ENCODE measurements at places on chromosomes 6 and 20.

GRCh38 chr20:61436667-61437279, 184.7 kb downstream of the CDH4 start:
- DNase-seq, result peak; percentile 52

DNA sequence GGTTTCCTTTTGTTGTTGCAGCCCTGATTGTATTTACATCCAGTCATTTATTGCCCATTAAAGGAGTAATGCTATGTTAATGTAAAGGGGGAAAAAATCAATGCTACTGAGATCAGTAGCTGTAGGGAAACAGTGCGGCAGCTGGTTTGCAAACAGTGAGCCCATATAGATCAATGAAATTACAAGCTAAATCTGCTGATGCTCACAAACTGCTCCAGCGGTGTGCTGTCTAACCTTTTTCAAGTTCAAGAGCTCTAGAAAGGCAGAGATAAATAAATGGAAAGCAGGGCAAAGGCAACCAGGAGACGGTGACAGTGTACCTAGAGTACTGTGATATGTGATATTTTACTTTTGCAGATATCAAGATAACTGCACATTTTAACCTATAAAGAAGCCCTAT, 449.0 kb upstream of the MMS22L start:
- no peak for DNase-seq

DNA sequence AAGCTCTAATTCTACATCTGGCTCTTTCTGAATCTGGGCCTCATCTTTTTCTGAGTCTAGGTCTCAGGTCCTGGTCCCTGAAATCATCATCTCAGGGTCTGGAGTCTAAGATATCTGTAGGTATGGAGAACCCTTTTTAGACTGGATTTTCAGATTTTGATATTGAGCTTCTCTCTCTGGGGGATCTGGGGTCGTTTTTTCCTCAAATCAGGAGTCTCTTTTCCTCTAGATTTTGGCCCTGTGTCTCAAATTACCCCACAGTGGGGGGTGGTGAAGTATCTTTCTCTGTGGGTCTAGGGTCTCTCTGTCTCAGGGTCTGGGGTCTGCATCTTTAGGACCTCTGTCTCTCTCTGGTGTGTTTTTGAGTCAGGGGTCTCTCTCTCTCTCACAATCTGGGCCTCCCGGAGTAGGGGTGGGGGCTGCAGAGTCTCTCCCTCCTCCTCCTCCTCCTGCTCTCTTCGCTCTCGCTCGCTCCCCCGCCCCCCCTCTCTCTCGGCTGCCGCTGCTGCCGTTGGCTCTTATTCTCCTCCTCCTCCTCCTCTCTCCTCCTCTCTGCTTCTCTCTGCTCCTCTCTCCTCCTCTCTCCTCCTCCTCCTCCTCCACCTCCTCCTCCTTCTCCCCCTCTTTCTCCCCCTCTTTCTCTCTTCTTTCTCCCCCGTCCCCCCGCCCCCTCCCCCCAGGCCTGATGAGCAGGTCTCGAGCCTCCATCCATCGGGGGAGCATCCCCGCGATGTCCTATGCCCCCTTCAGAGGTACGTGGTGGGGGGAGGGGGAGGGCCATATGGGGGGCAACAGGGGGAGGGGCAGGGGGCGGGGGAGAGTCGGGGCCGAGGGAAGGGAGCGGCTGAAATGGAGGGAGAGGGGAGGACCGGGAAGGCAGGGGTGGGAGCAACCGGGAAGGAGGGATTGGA, at the start of gene SYNGAP1:
Gene SYNGAP1, plus strand, starts transcription at position 486 of the 911 bp plus-strand sequence. Its CDS starts 200 bp downstream, at position 686.
- DNase-seq, result peak; percentile 88

DNA sequence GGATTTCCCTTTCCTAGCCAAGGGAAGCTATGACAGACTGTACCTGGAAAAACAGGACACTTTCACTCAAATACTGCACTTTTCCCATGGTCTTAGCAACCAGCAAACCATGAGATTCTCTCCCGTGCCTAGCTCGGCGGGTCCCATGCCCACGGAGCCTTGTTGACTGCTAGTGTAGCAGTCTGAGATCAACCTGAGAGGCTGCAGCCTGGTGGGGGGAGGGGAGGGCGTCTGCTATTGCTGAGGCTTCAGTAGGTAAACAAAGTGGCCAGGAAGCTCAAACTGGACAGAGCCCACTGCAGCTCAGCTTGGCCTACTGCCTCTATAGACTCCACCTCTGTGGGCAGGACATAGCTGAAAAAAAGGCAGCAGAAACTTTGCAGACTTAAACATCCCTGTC, 61.8 kb downstream of the EPM2A start:
- no peak for DNase-seq

- DNase-seq, result no peak
Measured at GRCh38 chr20:24954151-24954550, 5.1 kb downstream of the CST7 start.

GRCh38 chr6:105259913-105260889, 80.4 kb upstream of the POPDC3 start:
- DNase-seq, result no peak

DNA sequence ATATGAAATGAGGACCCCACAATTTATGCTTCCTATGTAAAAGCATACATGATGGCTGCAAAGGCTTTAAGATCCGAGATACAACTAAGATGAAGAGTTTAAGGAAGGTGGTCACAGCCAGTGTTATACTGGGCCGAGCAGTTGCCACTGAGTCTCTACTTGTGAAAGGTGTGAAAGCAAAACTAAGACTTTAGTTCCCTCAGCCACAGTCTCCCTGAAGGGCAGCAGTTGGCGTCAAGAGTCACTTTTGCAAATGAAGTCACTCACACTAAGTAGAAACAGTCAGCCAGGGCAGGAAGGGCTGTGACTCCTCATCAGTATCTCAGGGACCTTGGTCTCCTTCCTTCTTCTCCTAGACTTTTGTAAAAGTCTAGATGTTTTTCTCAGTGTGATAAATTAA, 191.6 kb upstream of the MCHR2 start:
- DNase-seq, result no peak

DNA sequence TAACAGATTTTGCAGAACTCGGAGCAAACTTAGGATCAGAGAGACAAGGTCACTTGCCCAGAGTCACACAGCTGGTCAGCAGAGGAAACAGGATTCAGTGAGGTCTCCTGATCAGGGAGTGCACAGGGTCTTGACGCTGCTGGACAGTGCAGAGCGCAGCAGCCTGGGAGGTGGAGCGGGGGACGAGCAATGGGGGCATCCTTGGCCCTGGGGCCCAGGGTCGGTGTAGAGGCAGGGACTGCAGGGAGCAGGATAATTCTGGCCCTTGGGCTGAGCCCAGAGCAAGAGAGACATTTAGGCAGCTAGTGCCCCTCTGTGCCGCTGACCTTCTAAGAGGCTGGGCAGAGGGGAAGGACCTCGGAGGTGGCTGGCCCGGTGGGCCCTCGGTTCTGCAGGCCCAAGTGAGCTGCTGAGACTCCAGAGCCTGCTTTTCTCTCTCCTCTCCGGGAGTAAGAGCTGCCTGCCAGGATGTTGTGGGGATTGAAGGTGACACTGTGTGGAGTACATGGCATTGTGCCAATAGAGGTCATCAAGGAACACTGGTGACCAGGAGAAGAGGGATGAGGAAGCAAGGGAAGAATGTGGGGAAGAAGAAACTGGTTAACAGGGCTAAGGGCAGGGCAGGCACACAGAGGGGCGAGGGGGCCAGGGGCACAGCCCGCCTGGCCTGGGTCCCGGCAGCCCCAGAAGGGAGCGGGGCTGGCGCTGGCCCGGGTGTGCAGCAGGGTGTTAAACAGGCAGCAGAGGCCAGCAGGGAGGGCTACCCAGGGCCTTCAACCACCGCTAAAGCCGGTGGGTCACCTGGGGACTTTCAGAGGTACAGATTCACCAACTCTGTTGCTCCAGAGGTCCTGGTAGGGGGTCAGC, 122.0 kb downstream of the AGPAT4 start:
- DNase-seq, result peak; percentile 34

DNA sequence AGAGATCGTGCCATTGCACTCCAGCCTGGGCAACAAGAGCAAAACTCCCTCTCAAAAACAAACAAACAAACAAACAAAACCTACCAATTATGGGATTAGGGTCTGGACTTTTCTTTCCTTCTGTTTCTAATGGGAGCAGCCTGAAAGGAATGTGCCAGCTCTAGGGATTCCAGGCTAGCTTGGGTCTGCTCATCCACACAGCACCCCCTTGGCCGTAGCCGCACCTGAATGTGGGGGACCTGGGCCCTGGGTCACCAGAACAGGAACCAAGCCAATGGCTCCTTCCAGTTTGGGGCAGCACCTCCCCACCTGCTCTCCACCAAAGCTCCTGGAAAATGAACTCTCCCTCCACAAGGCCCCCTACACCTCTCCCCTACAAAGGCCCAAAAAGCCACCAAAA, 6.7 kb downstream of the CTSZ start:
- DNase-seq, result no peak

DNA sequence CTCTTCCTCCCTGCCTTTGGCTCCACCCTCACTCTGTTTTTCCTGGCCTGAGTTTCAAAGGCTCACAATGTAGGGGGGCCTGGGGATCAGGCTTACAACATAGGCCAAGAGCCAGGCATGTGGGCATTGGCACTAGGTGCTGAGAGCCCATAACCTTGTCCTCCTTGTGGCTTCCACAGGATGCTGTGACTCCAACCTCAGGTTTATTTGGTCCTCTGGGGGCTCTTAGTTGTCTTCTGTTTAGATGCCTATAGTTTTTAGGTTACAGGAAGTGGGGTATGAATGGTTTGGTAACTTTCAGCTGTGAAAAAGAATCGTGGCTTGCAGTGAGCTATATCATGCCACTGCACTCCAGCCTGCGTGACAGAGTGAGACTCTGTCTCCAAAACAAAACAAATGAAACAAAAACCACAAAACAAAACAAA, 25.6 kb downstream of the MMP24 start:
- no peak for DNase-seq

GRCh38 chr20:21496452-21496851, 17.4 kb downstream of the NKX2-2 start:
- no peak for DNase-seq

GRCh38 chr20:46545077-46545826, 5.2 kb downstream of the OCSTAMP start:
- no peak for DNase-seq

- no peak for DNase-seq
Measured at GRCh38 chr20:44610313-44610962, 28.1 kb downstream of the PKIG start.

DNA sequence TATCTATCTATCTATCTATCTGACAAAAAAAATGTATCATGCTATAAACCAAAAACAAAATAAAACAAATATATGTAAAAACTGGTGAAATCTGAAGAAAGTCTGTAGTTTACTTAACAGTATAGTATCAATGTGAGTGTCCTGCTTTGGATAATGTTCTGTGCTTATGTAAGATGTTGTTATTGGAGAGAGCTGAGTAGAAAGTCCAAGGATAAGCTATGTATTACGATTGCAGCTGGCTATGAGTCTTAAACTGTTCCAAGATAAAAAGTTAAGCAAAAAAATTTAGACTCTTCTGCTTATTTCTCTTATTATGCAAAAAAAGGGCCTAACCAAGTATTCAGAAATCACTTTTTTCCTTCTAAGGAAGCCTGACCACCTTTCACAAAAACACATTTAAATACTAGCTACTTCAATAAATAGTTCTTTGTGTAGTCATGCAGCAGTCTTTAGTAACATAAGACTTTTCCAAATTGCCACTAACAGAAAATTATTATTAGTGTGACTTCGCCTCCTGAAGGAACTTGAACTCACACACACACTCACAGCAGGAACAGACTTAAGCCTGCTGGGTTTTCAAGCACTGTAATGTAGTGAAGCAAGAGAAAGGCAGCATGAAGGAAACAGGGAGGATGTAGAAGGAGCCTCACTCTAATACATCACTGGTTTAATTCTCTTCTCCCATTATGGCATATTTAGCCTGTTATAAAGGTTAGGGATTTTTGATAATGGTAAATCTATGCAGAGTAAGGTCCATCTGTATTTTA, 265.8 kb upstream of the GJE1 start:
- DNase-seq, result no peak

- no peak for DNase-seq
Measured at GRCh38 chr6:169208011-169208410, 45.6 kb downstream of the THBS2 start.

DNA sequence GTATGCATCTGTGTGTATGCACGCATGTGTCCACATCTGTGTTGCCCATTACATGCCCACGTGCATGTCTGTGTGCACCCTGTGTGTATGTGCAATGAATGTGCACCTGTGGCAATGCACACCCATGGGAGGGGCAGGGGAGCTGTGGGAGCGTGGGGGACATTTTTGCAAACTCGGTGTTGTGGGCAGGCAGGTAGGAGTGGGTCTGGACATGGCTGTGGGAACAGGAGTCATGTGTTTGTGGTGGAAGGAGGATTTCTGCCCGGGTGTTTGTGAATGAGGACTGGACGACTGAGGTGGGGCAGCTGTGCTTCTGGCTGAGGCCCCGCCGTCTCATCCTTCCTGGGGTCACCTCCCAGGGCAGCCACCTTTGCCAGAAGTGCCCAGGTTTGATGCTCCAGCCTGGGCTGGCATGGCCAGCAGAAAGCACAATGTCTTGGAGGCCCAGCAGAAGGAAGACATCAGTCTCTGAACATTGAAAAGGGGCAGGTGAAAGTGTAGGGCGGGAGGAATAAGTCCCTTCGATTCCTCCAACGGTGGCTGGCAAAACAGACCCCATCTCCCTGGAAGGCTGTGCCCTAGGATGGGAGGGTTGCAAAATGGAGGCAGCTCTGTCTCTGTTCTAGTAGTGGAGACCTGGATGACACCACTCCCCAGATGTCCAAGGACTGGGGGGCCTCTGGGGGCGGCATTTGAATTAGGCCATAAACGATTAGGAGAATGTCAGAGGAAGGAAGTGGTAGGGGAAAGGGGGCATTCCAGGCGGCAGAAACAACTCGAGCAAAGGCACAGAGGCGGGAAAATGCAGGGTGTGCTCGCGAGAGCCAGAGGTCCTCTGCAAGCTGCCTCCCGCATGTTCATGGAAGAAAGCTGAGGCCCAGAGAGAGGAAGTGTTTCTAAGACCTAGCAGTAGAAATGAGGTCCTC, 19.1 kb upstream of the ARMC12 start:
- DNase-seq, result peak; percentile 40

DNA sequence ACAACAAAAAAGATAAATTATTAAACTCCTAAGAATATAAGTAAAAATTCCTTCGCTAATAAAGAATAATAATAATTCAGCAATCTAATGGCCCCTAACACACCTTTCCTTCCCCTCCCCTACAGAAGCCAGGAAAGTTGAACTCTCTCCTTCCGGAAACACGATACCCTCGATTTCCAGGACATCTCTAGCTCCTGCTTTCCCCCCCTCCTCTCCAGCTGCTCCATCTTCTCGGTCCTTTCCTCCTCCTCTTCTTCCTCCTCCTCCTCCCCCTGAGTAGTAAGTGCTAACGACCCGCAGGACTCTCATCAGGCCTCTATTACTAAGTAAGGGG, 603 bp downstream of the TASP1 start:
- DNase-seq, result no peak

- no peak for DNase-seq
Measured at GRCh38 chr6:98525860-98526259, 308.5 kb upstream of the POU3F2 start.

GRCh38 chr6:88004707-88005106, 42.9 kb upstream of the SPACA1 start:
- no peak for DNase-seq

GRCh38 chr6:143953922-143954321, 54.1 kb downstream of the PLAGL1 start:
- no peak for DNase-seq

DNA sequence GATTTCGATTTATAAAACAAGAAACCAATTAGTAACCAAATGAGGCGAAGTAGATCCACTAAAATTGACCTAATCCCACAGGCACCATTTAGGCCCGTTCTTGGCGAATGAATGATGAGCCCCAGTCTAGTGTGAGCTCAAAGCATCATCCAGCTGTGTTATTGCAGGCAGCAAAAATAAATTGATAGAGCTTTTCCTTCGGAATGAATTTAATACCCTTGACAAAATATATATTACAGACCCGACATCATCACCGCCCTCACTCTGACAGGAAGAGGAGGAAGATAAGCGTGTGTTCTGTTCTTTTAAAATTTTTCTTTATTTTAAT, 7.8 kb downstream of the SIM1 start:
- no peak for DNase-seq

GRCh38 chr6:56073761-56074160, 173.6 kb downstream of the COL21A1 start:
- DNase-seq, result no peak
